Dorsolateral prefrontal cortex (tissue), 122 donors: ENCODE measurements at places on chromosomes 6 and 20.

DNA sequence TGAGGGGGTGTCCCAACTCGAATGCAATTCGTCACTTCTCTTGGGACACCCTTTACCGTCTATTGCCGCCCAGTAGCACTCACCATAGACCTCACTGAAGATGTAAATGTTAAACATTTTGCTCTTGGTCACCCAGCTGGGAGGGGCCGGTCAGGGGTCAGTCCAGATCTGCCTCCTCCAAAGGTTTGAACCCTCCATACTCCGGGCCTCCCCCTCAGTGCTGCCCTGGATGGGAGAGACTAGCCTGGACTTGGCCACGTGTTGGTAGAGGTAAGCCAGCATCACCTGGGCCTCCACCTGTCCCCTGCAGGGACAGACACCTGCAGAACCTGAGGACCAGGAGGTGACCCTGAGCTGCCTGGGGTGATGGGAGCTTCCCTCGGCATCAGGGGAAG lies 5.0 kb upstream of the MYT1 start:
- no peak for DNase-seq

GRCh38 chr6:52359403-52359802 lies 2.5 kb upstream of the PAQR8 start:
- DNase-seq = no peak

- DNase-seq = no peak
These were observed 56.4 kb upstream of the IYD start for GRCh38 chr6:150312395-150312794.

- DNase-seq = no peak
These were observed 635 bp downstream of the SLC35B3 start for GRCh38 chr6:8434727-8435092.

DNA sequence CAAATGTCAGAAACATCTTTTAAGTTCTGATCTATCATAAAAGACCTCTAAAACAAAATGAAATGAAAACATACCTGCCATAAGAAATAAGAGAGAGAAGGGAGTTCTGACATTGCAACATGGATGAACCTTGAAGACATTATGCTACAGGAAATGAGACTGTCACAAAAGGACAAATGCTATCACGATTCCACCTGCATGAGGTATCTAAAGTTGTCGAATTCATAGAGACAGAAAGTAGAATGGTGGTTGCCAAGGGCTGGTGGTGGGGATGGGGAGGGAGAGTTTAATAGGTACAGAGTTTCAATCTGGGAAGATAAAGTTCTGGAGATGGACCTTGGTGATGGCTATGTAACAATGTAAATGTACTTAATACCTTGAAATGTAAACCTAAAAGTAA lies 3.3 kb downstream of the EZR start:
- no peak for DNase-seq
